Stimulated activated CD4-positive, alpha-beta T cell treated with anti-CD3 and anti-CD28 coated beads, Interleukin-15, amount 100 ng/mL, for 48 hours (primary cell): ENCODE measurements at places on chromosomes 6 and 20.
A peak's percentile ranks its signal among the peaks of the same experiment; 100 is the strongest.

DNA sequence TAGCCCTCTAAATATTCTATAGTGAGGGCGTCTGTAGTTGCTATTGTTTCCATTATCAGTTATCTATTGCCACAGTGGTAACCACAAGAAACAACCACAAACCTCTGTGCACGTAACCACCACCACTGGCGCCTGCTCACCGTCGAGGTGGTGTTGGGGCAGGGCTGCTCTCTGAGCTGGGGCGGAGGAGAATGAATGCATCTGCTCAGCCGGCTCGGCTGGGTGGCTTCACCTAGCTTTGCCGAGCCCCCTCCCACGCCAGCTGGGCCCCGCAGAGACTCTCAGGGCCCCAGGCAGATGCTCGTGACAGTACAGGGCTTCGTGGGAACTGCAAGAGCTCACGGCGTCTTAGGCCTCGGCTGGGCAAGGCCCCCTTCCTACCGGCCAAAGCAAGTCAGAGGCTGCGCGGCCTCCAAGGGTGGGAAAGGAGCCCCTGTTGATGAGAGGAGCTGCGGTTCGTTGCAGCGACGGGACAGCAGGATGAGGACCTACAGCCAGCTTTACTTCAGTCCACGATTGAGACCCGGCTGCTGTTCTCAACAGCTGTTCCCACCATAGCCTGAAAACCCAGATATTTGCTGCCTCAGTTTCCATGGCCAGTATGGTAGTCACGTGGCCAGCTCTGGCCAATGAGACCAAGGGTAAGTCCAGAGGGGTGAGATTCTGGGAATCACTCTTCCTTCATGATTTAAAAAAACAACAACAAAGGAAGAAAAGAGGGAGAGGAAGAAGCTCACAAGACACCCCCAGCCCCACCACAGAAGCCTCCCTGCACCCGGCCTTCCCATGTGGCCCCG is 120.2 kb upstream of the AFDN start:
- peak; percentile 52 for DNase-seq

DNA sequence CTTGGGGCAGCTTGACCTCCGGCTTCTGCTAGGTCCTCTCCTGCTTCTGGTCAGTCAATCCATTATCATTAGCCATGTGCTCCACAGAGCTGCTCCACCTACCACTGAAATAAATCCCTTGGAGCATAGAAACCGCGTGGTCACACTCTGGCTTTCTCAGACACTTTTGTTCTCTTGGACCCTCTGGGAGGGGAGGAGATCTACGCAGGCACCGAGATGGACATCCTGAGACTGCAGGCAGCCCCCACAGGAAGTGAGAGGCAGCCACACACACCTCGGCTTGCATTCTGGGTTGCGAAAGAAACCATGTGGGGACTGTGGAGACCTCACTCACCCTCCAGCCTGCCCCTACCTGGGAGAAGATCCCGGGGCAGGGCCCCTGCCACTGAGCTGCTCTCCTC is 79.5 kb downstream of the FYN start:
- no peak for DNase-seq

DNA sequence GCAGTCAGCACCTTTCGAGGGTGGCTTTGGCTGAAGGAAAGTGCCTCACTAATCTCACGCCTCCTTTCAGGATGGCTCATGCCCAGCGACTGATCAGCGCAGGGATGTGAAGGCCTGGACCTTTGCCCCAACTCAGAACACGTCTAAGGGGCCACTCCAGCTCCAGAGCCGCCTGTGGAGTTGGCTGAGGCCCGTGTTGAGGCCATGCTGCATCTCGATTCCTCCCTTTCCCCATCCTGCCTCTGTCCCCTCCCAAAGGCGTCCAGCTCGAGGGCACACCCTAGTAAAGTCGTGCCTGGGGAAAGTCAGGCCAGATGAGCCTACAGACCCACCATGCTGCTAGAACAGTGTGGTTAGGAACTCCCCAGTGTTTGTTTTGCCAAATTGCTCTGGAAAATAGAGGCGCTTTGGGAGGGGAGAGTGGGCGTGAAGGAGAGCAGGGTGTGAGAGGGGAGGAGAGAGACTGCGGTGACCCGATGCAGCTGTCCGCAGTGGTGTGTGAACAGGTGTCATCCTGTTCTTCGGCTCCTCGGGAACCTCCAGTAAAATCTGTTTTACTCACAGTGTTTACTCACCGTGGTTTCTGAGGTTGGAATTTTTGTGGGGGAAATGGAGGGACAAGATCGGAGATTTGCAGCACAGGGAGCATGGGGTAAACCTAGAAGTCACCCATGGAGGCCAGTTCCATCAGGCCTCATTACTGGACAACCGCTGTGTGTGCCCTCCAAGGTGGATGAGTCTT is 85.0 kb upstream of the PMEPA1 start:
- DNase-seq, result no peak

- no peak for DNase-seq
Measured at GRCh38 chr6:45118754-45119153, 209.4 kb upstream of the RUNX2 start.

- no peak for DNase-seq
Measured at GRCh38 chr6:62516291-62517141, 230.5 kb upstream of the KHDRBS2 start.

GRCh38 chr6:4885341-4885933 is 109.2 kb downstream of the CDYL start:
- DNase-seq, result no peak

DNA sequence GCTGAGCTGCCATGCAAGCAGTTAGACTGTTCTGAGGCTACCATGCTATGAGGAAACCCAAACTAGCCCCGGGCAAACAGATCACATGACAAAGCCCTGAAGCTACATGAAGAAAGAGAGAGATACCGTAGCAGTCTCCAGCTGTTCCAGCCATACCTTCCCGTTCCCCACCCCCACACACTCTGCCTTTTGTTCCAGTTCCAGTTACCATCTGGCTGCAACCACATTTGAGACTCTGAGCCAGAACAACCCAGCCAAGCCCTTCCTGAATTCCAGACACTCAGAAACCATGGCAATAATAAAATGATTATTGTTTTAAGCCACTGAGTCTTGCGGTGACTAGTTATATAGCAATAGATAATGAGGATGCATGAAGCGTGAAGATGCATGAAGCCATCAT is 28.3 kb downstream of the RIN2 start:
- DNase-seq, result no peak

DNA sequence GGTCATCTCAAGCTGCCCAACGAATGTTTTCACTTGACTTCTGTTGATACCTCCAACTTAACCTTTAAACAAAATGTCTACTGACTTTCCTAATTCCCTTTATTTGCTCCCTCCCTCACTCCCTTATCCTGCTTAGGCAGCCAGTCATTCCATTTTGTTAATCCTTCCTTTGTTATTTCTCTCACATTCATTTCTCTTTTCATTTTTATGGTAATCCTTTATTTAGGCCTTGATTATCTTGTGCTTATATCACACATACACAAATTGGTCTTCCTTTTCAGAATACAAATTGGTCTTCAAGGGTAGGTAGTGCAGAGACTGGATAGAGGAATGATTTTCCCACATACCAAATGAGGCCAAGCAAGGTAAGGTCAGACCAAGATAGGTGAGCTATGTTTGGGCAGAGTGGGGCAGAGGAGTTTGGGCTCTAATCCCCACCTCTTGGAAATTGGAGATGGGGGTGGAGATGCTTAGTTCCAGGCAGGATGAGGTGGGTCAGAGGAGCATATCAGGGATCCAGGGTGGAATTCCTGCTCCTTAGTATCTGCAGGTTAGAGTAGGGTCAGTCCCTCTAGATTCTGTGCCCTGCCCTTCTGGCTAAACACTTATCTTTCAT is 2.0 kb upstream of the SPACA1 start:
- DNase-seq, result no peak

- DNase-seq, result no peak
Measured at GRCh38 chr20:22403632-22404361, 180.6 kb downstream of the FOXA2 start.

GRCh38 chr6:74597266-74597665 is 608.6 kb downstream of the COL12A1 start:
- no peak for DNase-seq

DNA sequence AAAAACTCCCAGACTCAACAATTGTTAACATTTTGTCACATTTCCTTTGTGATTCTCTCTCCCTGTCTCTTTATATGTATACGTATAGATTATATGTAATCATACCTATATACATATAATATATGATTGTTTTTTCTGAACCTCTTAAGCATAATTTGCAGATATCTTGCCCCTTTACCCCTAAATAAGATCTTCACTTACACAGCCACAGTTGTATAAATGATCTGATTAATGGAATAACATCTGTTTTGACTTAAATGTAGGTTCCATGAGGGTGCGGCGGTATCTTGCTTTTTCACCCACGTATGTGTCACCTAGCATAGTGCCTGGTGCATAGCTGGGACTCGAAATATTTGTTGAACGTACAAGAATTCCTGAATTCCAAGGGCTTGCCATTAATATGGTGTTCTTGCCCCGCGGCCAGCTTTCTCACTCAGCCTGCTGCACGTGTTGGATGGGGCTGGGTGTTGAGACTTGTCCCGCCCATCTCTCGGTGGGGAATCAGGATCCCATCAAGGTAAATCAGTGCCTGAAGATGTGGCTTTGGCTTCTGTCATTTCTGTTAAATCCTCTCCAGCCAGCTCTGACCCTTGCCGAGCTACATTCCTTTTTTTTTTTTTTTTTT is 10.4 kb upstream of the MANBAL start:
- no peak for DNase-seq

- no peak for DNase-seq
Measured at GRCh38 chr20:63693733-63694583, 2.5 kb upstream of the TNFRSF6B start.

DNA sequence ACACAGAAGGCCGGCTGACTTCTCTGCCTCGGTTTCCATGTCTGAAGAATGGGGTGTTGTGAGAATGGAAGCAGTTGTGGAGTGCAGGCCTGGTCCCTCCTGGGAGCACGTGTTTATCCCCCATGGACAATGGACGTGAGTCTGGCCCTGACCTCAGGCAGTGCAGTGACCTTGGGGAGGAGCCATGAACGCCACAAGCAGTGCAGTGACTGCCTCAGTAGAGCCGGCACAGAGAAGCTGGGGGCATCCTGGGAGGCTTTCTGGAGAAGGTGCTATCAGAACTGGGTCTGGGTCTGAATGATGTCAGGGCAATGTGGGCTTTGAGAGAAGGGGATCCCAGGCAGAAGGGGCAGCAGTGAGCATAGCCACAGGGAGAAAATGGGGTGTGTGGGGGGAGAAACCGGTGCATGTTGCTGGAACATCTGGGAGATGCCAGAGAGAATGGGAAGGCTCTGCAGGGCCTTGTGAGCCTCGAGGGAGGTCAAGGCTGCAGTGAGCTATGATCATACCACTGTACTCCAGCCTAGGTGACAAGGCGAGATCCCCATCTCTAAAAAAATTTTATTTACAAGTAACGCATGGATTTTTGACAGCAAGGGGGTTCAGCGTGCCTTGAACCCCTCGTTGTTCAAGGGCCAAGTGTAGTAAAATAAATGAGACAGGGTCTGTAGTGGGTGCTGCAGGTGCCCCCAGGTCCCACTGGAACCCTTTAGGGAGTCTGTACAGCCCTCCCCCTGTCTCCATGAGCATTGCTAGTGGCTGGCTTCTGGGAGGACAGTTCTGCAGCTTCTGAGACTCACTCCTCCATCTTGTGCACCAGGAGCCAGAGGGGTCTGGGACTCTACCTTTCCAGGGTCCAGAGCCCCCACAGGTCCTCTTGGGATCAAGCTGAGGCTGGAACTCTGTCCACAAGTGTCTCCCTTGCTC is 27.0 kb upstream of the ZBP1 start:
- DNase-seq, result no peak

GRCh38 chr20:50248104-50248641 is 57.5 kb downstream of the CEBPB start:
- no peak for DNase-seq

DNA sequence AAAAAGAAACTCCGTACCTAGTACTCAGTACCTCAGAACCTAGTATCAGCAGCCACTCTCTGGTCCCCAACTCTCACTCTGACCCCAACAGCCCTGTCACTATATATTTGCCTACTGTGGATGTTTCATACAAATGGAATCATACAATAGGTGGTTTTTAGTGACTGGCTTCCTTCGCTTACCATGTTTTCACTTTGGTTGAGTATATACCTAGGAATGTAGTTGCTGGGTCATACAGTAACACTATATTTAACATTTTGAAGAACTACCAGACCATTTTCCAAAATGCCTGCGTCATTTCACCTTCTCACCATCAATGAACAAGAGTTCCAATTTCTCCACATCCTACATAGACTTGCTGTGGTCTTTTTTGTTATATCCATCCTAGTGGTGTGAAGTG is 283.2 kb downstream of the GMDS start:
- DNase-seq, result no peak

DNA sequence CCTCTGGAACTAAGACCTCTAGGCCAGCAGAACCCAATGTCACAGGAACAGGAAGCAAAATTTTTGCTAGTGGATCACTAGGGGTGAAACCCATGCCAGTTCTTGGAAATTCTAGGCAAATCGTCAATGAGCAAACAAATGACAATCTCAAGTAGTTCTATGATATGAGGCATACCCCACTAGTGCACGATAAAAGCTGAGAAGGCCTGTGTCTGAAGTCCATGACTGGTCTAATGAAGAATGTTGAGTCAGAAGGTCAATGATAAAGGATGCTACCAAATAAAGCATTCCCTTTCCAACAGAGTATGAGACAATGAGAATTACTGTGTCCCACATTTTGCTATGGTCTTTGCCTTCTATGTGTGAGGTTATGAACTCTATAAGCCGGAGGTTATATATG is 149.4 kb upstream of the NOX3 start:
- DNase-seq, result no peak

DNA sequence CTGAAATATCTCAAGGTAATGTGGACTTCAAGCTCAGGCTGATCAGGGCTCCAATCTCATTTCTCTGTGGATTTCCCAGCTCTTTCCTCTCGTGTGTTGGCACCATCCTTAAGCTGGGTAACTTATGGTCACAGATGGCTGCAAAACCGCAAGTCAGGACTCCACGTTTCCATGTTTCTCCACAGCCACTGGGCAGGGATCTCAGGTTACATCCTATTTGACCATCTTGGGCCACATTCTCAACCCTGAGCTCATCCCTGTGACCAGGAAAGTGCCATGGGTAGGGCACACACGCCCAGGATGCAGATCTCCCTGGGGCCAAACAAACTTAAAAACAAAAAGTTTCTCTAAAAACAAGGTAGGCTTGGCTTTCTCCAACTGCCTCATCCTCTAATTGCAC is 15.4 kb downstream of the RPS6KA2 start:
- DNase-seq, result no peak

DNA sequence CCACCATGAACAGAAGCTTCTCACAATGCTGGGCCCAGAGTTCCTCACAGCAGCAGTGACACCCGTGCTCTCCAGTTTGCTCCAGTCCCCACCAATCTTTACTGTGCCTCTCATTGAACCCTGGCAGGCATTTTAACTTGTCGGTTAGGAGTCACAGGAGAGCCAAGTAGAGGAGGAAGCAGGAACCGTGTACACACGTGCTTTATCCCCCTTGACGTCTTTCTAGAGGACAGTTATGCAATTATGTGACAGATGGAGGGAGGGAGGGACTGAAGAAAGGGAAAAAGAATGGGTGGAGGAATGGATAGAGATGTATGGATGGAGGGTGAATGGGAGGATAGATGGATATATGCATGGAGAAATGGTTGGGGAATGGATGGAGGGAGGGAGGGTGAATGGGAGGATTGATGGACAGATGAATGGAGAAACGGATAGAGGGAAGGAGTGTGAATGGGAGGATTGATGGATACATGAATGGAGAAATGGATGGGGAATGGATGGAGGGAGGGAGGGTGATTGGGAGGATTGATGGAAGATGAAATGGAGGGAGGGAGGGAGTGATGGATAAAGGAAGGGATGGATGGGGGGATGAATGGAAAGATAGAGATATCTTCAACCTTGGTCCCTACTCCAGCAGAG is 26.0 kb downstream of the RBM38 start:
- no peak for DNase-seq

- no peak for DNase-seq
Measured at GRCh38 chr6:89268776-89269175, 46.3 kb downstream of the GABRR2 start.
